D341Med (cell line): ENCODE measurements at places on chromosomes 12 and 14.

DNA sequence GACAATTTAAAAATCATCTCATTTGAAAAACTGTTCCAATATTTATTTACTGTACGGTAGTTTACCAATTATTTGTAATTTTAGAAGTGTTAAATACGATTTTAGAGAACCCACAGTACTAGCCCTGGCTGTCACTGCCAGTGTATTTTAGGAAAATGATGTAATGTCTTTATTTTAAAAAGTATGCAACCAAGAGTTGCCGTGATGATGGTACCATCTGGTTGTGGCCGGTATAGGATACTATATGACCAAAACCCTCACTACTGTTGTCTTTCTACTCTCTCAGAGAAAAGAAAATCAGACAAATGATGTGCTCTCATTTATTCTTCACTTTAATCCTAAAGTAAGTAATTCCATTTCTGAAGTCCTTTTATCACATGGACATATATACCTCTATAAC is 395.0 kb downstream of the FOXG1 start:
- DNase-seq = no peak

DNA sequence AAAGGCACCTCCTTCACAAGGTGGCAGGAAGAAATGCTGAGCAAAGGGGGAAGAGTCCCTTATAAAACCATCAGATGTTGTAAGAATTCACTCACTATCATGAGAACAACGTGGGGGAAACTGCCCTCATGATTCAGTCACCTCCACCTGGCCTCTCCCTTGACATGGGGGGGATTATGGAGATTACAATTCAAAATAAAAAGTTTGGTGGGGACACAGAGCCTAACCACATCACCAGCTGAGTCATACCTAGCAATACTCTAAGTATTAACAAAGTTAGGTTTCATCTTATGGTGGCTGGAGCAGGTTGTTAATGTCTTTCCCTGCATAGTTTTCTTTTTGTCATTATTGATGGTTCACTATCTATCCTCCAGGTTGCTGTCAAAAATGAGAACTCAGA is 113.2 kb upstream of the PPFIA2 start:
- DNase-seq = no peak

- no peak for DNase-seq
Measured at GRCh38 chr14:68047906-68048305, 228.3 kb downstream of the RAD51B start.

DNA sequence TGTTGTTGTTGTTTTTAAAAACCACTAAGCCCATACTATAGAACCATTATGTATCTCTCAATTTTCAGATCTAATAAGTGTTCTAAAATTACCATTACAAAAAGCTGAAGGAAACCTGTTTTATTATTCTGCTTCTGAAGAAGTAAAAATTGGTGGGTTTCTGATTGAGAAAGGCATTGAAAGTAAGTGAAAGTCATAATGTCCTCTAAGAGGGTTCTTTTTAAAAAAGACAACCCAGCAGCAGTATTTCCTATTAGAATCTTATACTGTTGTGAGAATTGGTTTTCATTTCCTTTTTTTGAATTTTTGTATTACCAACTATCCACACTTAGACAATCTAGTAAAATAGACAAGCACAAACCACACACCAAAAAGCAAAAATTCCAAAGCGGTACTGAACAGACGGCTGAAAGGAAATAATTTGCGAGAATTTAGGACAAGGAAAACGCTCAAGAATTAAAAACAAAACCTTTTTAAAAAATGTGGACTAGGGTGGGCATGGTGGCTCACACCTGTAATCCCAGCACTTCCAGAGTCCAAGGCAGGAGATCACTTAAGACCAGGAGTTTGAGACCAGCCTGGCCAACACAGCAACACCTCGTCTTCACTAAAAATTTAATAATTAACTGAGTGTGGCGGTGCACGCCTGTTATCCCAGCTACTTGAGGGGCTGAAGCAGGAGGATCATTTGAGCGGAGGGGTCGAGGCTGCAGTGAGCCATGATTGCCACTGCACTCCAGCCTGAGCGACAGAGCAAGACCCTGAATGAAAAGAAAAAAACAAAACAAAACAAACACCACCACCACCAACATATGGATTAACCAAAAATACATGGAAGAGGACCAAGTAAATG is 66.7 kb upstream of the AP4S1 start:
- DNase-seq = no peak

DNA sequence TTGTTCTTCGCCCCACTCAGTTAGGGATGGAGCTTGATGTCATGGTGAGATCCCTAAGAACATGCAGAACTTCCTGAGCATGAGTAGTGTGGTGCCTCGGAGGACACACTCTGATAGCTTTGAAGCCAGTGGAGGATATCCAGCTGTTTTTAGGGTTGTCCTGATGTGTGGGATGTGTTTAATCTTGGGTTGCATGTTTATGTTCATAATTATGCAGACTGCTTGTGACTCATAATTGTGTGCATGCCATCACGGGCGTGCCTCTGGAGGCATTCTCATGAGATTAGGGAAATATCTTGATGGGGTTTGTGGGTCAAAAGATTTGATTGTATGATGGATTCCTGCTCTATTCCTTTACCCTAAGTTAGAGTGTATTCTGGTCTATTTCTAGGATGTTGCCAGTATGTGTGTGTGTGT is 267.4 kb upstream of the PELI2 start:
- no peak for DNase-seq

DNA sequence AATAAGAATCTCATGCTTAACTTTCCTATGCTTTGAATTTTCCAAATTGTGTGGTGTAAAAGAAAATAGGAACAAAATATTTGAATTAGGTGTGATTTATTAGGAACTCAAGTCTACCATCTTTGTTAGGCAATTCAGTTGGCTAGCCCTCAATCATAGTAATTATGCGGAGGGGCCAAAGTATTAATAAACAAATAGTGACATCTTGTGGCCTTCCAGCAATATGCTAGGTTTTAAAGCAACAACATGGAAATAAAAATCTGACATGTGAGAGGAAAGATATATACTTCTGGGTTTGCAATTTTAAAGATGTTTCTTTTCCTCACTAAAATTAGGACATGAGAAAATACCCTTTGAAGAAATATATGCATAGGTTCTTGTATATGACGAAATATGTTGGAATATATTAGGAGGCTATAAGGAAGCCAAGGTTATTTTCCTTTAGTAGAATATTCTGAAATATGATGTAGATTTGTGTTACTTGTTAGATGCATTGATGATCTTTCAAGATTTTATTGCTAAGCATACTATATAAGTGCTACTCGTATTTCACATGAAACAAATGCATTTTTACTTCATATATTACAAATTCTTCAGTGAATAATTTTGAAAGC is 200.4 kb downstream of the PTPRO start:
- peak; percentile 55 for DNase-seq

GRCh38 chr12:74964390-74964789 is 245.2 kb downstream of the KCNC2 start:
- DNase-seq = no peak

DNA sequence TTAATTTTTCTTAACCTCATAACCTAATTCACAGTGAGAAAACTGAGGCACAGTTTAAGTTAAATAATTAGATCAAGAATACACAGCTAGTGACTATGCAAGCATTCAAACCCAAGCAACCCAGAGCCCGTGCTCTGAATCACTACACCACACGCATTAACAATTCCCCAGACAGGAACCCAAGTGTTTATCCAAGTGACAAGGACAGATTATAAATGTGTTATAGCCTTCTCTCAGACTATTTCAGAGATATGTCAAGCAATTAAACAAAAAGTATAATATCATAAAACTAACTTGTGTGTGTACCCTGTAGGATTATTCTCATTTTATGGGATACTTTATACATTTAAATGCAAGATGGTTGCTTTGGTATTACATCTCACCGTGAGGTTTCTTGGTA is 43.8 kb downstream of the MED13L start:
- no peak for DNase-seq

- DNase-seq = peak; percentile 52
Measured at GRCh38 chr14:89349171-89350008, 67.6 kb downstream of the FOXN3 start.

GRCh38 chr12:121289962-121290361 is 6.5 kb downstream of the CAMKK2 start:
- no peak for DNase-seq

DNA sequence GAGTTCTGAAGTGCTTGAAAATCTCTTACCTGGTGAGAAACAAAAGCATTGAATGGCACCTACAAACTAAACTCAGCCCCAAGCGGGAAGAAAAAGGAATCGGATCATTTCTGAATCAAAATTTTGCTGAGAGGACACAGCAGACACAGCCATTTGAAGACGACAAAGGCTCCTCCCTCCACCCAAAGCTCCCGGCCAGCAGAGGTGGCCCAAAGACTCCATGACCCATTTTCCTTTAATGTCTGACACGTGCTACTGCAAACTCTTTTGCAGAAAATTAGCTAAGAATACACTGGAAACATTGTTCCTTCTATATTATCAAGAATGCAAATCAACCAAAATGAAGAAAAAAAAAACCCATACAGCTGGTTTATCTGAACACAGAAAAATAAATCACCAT is 85.9 kb upstream of the FOXN3 start:
- DNase-seq = no peak

DNA sequence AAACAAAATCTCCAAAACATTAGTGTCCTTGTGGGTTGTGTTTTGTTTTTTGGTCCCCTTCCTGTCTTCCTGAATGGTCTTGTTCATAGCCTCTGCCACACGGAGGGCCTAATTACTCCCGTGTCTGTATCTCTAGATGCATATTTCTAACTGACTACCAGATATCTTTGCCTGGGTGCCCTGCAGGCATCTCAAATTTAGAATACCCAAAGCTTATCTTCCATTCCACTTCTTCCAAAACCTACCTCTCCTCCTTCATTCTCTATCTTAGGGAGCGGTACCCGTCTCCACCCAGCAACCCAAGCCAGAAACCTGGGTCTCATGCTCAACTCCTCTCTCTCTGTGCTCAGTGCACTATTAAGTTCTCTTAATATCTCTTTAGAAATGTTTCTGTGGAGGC is 10.9 kb upstream of the METAP2 start:
- no peak for DNase-seq

- DNase-seq = no peak
Measured at GRCh38 chr12:110126557-110126956, 2.4 kb downstream of the IFT81 start.

DNA sequence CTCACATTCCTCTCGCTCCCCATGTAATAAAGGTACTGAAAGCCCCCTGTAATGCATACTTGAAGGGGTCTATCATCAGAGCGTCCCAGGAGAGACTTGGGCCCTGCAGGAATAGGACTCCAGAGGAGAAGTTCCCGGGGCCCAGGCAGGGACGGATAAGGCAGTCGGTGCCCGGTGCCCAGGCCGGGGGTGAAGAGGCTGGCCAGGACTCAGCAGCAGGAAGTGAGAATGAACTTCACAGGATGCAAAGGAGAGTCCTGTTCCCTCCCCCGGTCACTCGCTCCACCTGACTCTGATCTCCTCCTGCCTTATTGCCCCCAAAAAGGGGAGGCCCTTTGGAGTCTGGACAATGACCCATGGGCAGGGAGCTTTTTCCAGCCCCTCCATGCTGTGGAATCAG is 40.2 kb downstream of the LRRC74A start:
- DNase-seq = no peak

DNA sequence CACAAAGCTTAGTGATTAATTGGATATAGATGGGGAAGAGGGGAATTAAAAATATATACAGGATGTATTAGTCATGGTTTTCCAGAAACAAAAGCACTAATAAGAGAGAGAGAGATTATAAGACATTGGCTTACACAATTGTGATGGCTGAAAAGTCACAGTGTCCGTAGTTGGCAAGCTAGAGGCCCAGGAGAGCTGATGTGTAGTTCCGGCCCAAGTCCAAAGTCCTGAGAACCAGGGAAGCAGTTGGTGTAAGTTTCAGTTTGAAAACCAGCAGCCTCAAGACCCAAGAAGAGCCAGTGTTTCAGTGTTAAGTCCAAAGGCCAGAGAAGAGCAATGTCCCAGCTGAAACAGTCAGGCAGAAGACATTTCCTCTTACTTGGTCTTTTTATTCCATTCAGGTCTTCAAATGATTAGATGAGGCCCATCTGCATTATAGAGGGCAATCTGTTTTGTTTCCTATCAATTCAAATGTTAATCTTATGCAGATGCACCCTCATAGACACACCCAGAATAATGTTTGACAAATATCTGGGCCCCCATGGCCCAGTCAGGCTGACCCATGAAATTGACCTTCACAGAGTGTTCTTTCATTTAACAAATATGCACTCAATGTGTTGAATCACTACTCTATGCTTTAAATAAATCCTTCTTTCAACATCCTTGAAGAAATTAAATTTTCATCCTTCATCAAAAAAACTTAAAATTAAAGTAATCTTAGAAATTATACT is 67.2 kb upstream of the DIO2 start:
- no peak for DNase-seq

DNA sequence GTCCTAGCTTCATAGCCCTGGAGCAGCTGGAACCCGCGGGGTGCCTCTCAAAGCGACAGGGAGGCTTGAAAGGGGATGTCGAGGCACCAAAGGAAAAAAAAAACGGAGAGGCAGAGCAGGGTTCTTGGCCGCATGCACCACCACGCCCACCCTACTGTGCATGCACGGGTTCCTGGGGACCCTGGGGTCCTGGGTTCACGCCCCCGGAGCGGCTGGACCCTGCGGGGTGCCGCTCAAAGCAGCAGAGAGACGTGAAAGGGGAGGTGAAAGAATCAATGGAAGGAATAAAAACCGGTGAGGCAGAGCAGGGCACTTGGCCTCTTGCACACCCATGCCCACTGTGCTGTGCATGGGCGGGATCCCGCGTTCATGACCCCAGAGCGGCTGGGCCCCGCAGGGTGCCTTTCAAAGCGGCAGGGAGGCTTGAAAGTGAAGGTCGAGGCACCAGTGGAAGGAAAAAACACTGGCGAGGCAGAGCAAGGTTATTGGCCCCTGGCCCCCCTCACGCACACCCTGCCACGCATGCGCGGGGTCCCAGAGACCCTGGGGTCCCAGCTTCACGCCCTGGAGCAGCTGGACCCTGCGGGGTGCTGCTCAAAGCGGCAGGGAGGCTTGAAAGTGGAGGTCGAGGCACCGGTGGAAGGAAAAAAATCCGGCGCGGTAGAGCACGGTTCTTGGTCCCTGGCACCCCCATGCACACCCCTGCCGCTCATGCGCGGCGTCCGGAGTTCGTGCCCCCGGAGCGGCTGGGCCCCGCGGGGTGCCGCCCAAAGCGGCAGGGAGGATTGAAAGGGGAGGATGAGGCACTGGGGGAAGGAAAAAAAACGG is 318.5 kb downstream of the ALG10 start:
- DNase-seq = no peak

- DNase-seq = no peak
Measured at GRCh38 chr14:100124551-100125088, 34.8 kb downstream of the DEGS2 start.

DNA sequence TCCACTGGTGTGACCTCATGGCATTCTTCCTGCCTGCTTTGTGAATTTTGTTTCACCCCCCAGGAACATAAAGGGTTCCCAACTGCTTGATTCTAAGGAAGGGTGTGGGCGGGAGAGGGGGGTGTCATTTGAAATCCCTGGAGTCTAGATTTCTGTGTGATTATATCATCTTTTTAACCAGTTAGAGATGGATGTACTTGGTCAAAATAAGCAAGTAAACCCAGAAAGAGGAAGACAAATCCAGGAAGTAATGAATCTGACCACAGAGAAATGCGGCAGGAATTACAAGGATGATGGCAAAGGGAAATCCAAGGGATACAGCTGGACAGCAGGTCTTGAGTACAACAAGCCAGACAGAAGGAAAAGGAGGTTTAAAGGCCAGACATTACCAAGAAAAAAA is 38.9 kb downstream of the DMAC2L start:
- no peak for DNase-seq

- no peak for DNase-seq
Measured at GRCh38 chr14:89276424-89276975, 140.5 kb downstream of the FOXN3 start.

- no peak for DNase-seq
Measured at GRCh38 chr12:73867147-73867546, 670.5 kb upstream of the ATXN7L3B start.

GRCh38 chr12:43891856-43892574 is 56.1 kb downstream of the TMEM117 start:
- DNase-seq = no peak
